ENCODE measurements at places on chromosomes 1 and 21. TPM values are rescaled to one million over a fixed set of nuclear protein-coding genes. Genes with fewer than 3 reads are reported as not detected.

The DENND2D gene
- 10.2 TPM for total RNA-seq

DNA sequence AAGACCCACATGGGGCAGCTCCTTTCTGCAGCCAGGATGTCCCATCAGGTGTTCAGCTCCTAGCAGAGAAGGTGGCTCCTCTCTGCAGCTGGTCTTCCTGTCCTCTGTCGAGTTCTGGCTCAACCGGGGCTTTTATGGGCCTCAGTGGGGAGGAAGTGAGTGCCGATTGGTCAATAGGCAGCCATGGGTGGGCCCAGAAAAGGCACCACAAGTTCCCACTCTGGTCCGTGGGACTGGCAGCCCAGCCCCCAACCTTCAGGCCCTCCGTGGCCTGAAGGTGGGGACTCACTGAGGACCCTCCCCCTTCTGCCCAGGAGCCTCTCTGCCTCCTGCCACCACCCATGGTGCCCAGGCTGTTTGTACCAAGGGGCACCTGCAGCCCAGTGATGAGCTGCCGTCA, 161.7 kb upstream of the DUSP10 start:
- no peak for DNase-seq

- no peak for DNase-seq
Observed at GRCh38 chr1:202858331-202858730, 30.6 kb downstream of the RABIF start.

DNA sequence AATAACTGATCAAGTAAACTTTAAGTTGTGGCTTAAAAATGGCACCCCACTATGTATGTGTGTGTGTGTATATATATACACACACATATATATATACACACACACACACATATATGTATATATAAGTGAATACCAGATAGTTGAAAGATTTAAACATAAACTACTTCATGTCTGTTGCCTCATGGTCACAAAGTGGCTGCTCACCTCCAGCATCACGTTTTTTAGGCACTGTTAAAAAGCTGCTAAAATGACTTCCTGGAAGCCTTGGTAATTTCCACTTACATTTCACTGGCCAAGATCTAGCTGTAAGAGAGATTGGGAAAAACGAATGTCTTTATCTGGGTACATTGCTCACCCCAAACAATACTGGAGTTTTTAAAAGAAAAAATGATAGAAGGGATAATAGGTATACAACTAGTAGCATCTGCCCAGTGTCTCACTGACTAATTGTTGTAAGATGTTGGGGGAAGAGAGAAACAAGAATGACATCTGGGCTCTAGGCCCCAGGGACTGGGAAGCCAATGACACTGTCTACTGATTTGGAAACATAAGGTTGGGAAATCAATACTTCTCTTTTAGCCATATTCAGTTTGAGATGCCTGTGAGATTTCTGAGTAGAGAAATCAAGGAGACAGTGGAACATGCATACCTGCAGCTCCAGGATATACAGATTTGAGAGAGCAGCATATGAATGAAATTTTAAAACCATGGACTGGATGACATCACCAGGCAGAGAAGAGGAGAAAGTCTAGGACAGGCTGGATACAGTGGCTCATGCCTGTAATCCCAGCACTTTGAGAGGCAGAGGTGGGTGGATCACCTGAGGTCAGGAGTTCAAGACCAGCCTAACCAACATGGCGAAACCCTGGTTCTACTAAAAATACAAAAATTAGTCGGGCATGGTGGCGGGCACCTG, 42.8 kb downstream of the CLDN14 start:
- peak; percentile 41 for DNase-seq

DNA sequence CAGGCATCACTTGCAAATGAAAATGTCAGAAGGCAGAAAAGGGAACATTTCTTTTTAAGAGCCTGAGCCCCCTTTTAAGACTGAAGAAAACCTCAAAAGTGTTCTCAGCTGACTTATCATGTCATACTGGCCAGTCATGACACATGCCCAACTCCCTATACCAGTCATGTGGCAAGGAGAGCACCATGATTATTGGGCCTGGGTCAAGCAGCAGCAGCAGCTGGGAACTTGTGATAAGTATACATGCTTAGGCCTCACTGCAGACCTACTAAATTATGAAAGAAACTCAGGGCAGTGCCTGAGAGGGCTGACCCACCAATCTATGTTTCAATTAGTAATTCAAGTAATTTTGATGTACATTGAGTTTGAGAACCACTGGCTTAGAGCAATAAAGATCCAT, 8.6 kb downstream of the RO60 start:
- no peak for DNase-seq

The ILDR2 gene
- total RNA-seq = 21.5 TPM

The DOP1B gene
- 54.3 TPM for total RNA-seq

DNA sequence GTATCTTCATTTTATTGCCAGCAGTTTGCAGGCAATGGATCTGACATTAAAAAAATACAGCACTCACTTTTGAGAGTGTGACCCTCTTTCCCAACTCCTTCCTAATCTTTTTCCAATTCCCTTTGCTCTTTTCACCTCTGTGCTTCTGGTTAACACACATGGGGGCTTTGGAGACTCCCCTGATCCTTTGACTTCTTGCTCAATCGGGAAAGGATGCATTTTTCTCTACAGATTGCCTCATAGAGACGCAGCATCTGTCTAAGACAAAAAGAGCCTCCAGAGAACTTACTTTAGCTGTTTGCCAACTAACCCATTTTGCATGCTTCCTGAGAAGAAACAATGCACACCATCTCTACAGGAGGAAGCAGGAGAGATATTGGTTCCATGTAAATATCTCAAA, 378.3 kb downstream of the PBX1 start:
- DNase-seq = no peak

The NUP210L gene
- not detected for total RNA-seq

The HTR6 gene
- total RNA-seq = not detected

- DNase-seq = no peak
Observed at GRCh38 chr1:25066731-25067517, 136.8 kb upstream of the RUNX3 start.

All from M059J (cell line).